ENCODE measurements at places on chromosomes 2 and 18.

- peak; percentile 22 for DNase-seq
Measured at GRCh38 chr2:8436585-8436984, 245.3 kb upstream of the ID2 start.

- no peak for DNase-seq
Measured at GRCh38 chr2:152558158-152558984, 158.9 kb downstream of the PRPF40A start.

- no peak for DNase-seq
Measured at GRCh38 chr2:50732796-50733195, 299.1 kb downstream of the NRXN1 start.

DNA sequence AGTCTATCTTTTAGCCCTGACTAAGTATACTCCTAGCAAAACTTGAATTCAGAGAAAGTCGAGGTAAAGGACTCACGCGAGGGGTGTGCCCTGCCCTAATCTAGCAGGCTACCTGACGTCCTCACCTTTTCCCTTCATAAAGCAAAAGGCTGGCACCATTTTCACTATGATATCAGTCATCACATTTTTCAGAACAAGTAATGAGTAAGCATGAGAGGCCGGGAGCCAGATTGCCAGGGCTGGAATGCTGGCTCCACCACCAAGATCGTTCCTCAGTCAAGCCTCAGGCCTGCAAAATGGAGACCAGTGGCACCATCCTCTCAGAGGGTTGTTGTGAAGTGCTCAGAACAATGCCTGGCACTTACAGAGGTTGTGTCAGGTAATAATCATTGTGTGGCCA, 18.7 kb upstream of the NCKAP5 start:
- DNase-seq: no peak

DNA sequence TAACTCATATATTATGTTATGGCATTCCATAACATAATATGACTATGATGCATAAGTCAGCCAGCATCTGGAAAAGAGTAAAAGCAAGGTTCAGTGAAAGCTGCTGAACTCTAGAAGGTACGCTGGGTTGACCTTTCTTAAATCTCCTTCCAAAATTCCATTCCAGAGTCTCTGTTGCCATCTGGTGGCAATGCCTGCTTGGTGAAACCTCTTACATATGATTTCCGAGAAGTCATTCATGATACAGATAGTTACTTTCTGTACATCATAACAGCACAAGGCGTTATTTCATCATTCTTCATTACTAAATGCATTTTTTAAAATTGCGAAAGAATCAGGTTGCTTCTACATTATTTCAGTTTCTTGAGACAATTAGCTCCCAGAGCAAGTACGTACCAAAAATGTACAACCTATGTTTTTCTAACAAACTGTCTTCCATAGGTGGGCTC, 7.0 kb upstream of the EPG5 start:
- DNase-seq: no peak

- no peak for DNase-seq
Measured at GRCh38 chr2:103991591-103991990, 862.3 kb upstream of the POU3F3 start.

GRCh38 chr18:76145521-76146376, 349.3 kb downstream of the ZNF516 start:
- no peak for DNase-seq

- DNase-seq: no peak
Measured at GRCh38 chr18:63890950-63891304, 3.4 kb downstream of the SERPINB2 start.

DNA sequence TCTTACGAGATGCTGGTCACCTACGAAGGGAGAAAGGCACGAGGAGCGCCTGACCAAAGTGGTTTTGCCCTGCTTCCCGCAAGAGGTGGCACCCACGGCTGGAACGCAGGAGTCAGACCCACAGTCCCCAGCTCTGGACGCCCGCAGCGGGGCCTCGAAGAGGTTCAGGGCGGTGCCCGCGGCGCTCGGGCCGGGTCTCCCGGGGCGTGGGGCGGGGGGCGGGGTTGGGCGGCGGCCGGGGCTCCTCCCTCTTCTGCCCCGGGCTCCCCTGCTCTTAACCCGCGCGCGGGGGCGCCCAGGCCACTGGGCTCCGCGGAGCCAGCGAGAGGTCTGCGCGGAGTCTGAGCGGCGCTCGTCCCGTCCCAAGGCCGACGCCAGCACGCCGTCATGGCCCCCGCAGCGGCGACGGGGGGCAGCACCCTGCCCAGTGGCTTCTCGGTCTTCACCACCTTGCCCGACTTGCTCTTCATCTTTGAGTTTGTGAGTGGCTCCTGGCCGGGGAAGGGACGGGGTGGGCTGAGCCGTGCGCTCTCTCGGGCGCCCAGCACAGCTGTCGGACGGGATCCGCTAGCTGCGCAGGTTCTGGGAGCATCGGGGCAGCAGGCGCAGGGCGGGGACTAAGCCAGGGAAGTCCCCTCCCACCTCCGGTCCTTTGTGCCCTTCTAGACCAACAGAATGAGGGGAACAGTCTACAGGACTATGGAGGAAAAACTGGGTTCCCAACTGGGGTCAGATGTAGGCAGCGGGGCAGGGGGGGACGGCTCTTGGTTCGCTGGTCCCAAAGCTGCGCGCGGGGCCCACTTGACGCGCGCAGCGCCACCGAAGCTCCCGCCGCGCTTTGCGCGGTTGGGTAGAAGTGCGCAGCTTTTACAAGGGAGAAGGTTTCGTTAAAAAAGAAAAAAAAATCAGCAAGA, at the start of gene MAL:
Gene MAL (plus strand): TSS at position 303 of the 914 bp plus-strand sequence. CDS start 85 bp downstream, at position 388.
- DNase-seq: no peak

DNA sequence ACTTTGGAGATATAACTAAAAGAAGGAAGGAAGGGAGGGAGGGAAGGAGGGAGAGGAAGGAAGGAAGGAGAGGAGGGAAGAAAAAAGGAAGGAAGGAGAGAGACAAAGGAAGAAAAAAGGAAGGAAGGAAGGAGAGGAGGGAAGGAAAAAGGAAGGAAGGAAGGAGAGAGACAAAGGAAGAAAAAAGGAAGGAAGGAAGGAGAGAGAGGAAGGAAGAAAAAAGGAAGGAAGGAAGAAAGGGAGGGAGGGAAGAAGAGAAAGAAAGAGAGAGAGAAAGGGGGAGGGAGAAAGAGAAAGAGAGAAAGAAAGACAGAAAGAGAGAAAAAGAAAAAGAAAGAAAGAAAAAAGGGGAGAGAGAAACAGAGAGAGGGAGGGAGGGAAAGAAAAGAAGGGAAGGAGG, 147.4 kb downstream of the MYT1L start:
- DNase-seq: no peak

DNA sequence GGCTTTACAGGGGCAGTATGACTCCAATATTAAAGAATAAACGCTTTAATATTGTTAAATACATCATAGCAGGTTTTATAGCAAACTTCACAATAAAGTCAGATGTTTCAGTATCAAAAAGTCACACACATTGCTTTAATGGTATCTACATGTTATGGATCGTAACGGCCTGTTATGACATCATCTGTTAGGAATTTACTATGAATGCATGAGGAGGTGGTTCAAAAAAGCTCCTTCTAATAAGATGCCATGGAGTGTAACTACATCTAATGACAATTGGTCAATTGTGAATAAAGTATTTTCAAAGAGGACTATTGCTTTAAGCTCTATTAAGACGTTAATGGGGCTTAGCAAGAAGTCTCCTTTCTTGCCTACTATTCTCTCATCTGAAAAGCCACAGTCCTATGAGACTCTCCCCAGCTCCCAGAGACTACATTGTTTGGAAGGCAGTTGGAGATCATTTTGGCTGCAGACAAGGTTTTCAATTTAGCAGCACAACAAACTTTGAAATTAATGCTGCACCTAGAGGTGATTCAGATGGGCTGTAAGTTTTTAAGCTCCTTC, 300.7 kb upstream of the MEIS1 start:
- DNase-seq: no peak
